Activated CD4-positive, alpha-beta T cell treated with anti-CD3 and anti-CD28 coated beads, Interleukin-2, amount 50 U/mL, for 4 hours (primary cell): ENCODE measurements at places on chromosomes 5 and 9.

GRCh38 chr9:131043087-131043486 is 34.1 kb downstream of the LAMC3 start:
- DNase-seq, result no peak

- DNase-seq, result no peak
These were observed 3.3 kb downstream of the PRELID1 start for GRCh38 chr5:177306674-177307543.

DNA sequence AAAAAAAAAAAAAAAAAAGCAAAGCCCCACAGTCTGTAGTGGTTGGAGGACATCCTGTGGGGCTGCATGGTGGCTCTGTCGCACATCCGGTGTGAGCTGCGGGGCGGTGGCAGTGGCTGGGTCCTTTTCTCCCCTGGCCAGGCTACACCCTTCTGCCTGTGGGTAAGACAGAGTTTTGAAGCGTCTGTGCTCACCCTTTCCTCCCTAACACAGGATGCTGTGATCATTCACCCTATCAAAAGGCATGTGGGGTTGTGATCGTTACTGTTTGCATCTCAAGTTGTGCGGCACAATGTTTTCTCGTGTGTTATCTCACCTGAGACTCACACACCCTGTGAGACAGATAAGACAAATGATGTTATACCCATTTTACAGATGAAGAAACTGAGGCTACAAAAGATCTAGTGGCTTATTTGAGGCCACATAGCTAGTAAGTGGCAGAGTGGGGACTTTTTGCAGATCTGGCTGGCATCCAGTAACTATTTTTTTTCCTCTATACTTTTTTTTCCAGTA is 17.5 kb downstream of the IRF1 start:
- no peak for DNase-seq

GRCh38 chr5:125411744-125412560 is 665.5 kb upstream of the ZNF608 start:
- DNase-seq, result no peak

- DNase-seq, result no peak
These were observed 24.8 kb downstream of the RANBP3L start for GRCh38 chr5:36276864-36277263.

DNA sequence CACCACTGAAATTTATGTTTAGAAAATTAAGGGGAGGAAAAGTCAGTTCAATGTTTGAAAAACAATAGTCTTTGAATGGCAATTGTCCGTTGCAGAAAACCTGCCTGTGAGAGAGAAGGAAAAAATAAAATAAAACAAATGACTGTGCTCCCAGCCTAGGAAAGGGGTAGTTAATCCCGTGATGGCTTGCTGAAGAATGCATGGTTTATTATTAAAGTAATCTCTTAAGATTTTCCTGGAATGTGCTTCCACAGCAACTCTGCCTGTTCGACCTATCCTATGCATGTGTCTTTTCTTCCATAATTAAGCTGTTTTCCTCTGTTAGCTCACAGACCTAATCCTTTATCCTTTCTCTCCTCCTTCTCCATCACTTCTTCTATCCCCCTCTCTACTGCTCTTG is 2.4 kb upstream of the DAB2 start:
- DNase-seq, result no peak

GRCh38 chr5:96901841-96902240 is 25.5 kb downstream of the ERAP2 start:
- DNase-seq, result no peak
